NCI-H460 (cell line): ENCODE measurements at places on chromosomes 5 and 9.

DNA sequence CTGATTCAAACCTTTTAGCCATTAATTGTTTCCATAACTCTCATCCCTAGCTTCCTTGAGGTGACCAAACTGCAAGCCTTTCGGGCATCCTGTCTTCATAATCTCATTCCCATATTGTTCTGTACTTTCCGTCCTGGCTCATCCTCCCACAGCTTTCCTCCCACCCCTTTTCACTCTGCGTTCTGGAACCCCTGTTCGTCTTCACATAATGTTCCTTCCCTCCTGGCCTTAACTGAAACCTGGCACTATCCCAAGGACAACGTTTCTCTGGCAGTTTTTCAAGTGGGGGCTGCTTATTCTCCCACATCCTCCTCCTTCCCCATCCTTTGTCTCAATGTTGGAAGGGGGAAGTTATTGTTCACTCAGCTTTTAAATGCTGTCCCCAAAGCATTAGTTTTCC lies 1.5 kb downstream of the ZNF189 start:
- no peak for DNase-seq

DNA sequence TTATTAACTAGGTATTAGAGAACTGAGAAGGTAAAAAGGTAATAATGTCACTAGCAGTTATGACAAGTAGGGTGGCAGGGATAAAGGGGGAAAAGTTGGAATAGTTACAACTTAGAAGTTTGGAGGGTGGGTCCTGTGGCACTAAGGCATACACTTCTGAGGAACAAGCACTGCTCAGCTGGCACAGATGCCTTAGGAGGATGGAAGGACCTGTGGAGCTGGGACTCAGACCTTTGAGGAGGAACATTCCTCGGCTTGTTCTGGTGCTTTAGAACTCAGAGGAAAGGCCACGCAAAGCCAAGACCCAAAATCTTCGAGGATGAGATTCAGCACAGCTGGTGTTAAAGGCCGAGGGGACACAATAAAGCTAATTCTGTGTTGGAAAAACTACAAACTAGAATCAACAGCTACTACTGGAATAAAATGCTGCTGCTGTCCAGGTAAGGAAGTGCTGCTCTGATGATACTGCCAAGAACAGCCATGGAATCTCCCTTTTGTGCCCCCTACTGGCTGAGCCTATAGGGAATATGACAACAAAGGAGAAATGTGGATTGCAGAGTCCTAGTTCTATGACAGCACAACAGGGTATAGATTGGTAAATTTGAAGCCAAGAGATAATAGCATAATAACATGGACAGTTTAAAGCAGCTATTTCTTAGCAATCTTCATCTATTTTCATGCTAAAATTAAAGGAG lies 126.7 kb downstream of the SLC25A46 start:
- peak; percentile 19 for DNase-seq

GRCh38 chr5:36052538-36052937 lies 14.1 kb downstream of the UGT3A2 start:
- no peak for DNase-seq

DNA sequence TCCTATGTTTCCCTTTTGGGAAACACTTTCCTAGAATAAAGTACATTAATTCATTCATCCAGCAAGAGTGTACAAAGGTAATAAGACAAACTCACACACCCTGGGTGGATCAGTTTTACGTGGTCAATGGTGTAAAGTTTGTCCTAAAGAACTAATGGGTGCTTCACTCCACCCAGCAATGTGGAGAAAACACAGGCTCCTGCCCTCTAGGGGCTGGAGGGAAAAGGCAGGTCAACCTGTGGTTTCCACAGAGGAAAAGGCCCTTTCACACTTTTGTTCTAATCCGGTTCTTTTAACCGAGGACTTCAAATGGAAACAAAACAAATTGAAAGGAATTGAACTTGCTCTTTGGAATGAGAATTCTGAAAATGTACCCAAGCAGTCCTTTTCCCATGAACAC lies 80.9 kb upstream of the SPOCK1 start:
- peak; percentile 44 for DNase-seq

DNA sequence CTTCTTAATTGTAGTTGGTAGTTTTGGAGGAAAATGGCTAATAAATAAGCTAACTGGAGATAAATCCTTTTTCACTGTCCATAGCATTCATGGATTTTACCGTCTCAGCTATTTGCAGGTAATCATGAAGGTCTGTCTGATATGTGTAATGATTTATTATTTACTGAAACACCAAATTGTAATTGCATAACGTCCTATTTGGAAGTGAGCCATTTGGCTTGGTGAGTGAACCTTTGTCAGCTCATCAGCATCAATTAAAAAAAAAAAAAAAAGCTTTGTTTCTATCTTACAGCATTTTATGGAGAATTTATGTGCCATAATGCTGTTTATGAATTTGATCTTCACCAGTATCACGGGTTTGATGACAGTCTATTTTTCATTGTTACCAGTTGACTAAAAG lies 20.2 kb downstream of the RECK start:
- DNase-seq: no peak

- no peak for DNase-seq
Observed at GRCh38 chr5:61575103-61575502, 243.0 kb downstream of the ZSWIM6 start.
